ENCODE measurements at places on chromosomes 2 and 18. TPM values are rescaled to one million over a fixed set of nuclear protein-coding genes. Genes with fewer than 3 reads are reported as not detected.

The C1QL2 gene
- not detected for total RNA-seq

The GKN2 gene
- total RNA-seq, result not detected

The FAM228A gene
- total RNA-seq, result 3.3 TPM

The C2orf80 gene
- not detected for total RNA-seq

GRCh38 chr18:8413751-8414150 is 195.5 kb upstream of the RAB12 start:
- no peak for DNase-seq

DNA sequence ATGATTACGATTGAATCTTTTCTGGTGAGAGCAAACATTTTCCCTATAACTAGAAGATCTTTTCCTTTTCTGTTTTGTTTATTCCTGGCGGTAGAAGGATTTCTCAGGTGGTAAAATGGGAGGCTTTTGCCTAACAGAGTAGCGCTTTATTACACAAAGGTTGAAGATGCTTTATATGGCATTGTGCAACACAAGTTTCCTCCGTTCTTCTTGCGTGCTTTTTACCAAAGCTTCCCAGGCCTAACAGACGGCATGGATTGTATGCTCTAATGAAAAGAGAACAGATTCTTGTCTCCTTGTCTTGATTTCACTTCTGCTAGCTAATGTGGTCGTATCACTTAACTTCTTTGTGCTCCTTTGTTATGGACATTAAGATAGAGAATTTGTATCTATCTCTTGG is 43.8 kb downstream of the MYO1B start:
- no peak for DNase-seq

GRCh38 chr2:73091696-73092095 is 20.2 kb upstream of the SFXN5 start:
- no peak for DNase-seq

GRCh38 chr2:63699549-63699839 is 110.7 kb downstream of the MDH1 start:
- DNase-seq, result no peak

DNA sequence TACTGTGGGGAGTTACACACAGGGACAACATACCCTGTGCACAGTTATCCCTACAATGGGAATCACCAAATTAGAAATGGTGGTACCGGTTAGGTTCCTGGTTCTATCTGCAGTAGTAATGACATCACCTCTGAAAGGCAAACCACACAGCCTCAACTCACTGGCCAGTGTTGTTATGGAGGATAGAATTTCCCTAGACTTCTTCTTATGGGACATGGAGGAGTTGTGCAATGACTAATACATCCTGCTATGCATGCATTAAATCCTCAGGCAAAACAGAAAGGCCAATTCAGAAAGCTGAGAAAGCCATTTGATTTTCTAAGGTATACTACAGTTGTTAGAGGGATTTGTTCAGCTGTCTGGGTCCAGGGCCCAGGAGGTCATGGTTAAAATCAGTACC is 439.3 kb downstream of the TMX3 start:
- DNase-seq, result no peak

DNA sequence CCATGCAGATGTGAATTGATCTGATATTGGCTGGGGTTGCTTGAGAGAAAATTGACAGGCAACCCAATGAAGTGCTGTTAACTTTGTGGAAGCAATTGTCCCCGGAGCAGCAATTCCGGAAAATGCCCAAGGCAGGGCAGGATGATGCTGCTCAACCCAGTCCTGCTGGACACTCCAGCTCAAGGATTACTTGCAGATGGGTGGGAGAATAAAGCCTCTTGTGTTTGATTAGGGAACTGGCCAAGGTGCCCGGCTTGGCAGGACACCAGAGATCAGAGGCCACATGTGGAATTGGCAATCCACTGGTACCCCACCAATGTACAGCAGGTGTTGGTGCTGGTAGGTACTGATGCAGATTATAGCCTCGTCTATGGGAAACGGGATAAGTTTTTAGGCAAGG is 12.3 kb upstream of the C2orf42 start:
- DNase-seq, result no peak

- no peak for DNase-seq
Observed at GRCh38 chr2:30608643-30609042, 161.6 kb downstream of the LCLAT1 start.

DNA sequence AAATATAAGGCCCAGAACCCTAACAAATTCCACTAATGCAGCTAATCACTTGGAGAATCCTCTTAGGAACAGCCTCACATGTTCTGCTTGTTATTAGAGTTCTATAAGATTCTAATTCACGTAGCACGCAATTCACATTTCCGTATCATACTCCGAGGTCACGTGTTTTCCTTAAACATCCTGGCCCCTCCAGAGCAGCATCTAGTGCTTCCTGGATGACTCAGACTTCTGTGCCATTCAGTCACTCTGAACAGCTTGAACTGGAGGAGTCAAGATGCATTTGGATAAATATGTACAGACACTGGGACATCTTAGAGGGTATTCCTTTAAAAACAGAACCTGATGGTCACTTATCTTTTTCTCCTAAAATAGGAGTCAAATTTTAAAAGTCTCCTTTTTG is 156.5 kb downstream of the MYO5B start:
- no peak for DNase-seq

DNA sequence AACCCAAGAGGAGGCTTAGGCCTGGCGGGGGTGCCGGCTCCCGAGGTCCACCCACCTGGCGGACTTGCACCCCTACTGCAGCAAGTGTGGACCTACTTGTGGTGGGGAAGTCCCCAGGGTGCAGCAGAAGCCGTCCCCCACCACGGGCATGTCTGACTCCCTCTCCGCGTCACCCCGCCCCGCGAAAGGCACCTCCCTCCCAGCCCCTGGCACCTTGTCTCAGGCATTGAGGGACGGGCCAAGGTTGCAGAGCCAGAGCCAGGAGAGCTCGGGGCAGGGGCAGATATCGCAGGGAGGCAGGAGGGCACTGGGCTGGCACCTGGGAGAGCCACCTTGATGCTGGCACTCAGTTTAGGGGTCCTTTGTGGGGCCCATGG is 19.0 kb downstream of the CROCC2 start:
- DNase-seq, result no peak
